Breast epithelium (tissue), 4 donors: ENCODE measurements at places on chromosomes 6 and 20.

GRCh38 chr6:130840050-130840449 lies 12.8 kb downstream of the SMLR1 start:
- H3K27me3 ChIP-seq = no peaks in the 10 kb centered on the region
- no peak for DNase-seq
- no peaks in the 10 kb centered on the region for H3K4me1 ChIP-seq
- no peak overlapping the region for H3K27ac ChIP-seq
- no peak overlapping the region for H3K4me3 ChIP-seq

DNA sequence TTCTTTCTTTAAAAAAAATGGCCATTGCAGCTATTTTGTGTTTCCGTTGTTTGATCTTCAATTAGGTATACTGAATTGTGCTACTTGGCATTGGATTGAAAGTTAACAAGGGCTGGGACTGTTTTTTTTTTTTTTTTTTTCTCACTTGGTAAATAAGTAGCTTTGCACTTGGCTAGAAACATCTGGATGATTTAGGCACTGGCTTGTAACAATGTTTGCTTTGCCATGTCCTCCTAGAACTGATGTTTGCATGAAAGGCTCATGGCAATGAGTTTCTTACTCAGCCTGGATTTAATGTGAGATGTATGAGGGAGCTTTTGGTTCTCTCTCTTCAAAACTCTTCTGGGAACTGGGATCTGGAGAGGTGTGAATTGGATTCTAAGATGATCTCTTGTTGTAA lies 414.1 kb downstream of the CDH26 start:
- no peak for DNase-seq
- H3K4me3 ChIP-seq = no peak overlapping the region
- no peaks in the 10 kb centered on the region for H3K27me3 ChIP-seq
- no peaks in the 10 kb centered on the region for H3K36me3 ChIP-seq

DNA sequence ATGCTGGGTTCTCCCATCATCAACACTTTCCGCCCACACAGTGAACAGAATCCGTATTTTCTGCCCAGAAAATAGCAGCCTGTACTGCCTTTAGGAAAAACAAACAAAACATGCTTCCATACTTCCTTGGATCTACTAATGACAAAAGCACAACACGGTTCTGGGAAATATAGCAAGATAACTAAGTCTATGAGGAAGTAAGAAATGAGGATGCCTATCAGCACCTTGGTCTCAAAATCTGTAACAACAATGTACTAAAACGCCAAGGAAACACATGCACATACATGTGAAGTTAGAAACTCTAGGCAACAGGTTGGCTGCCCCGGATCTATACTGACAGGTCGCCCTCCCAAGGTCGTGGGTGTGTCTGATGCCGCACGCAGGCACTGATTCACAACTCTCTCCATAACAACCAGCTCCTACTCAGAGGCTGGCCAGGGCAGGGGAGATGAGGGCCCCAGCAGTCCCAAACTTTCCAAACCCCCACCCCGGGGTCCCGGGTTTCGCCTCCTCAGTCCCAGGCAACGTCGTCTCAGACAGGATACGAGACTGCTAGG lies 710 bp downstream of the BTBD9 start:
- H3K4me3 ChIP-seq = peak overlapping the region; percentile 71
- no peaks in the 10 kb centered on the region for H3K36me3 ChIP-seq
- H3K27ac ChIP-seq = peak overlapping the region; percentile 99
- peak; percentile 31 for DNase-seq
- H3K4me1 ChIP-seq = peaks cover 5% of the 10 kb centered on the region
- H3K27me3 ChIP-seq = no peaks in the 10 kb centered on the region

DNA sequence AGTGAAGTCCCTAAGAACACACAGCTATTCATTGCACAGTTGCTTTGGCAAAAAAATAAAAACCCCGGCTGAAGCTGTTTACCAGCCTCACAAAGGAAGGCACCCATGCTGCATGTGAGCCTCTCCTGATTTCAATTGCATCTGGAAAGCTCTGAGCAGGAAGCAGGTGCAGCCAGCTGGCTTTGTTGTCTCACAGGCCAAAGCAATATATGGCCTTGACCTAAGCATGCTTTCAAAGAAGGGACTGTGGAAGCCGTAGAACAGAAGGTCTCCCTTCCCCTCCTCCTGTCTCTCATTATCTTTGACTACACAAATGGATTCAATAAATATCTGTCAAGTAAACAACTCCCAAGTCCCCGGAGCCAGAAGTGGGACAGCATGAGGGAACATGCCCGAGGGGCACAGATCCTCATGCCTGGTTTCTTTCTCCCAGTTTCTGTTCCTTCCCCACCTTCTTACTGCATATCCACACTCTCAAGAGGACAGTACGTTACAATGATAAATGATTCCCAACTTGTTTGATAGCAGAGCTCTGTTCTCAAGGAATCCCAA lies 57.2 kb upstream of the PCSK2 start:
- no peaks in the 10 kb centered on the region for H3K27me3 ChIP-seq
- DNase-seq = no peak
- H3K36me3 ChIP-seq = no peaks in the 10 kb centered on the region
- H3K27ac ChIP-seq = no peak overlapping the region
- H3K4me1 ChIP-seq = no peaks in the 10 kb centered on the region

GRCh38 chr6:141123049-141123448 lies 1009.7 kb upstream of the GJE1 start:
- no peak overlapping the region for H3K4me3 ChIP-seq
- no peaks in the 10 kb centered on the region for H3K4me1 ChIP-seq
- no peaks in the 10 kb centered on the region for H3K27me3 ChIP-seq
- no peak overlapping the region for H3K27ac ChIP-seq
- DNase-seq = no peak

DNA sequence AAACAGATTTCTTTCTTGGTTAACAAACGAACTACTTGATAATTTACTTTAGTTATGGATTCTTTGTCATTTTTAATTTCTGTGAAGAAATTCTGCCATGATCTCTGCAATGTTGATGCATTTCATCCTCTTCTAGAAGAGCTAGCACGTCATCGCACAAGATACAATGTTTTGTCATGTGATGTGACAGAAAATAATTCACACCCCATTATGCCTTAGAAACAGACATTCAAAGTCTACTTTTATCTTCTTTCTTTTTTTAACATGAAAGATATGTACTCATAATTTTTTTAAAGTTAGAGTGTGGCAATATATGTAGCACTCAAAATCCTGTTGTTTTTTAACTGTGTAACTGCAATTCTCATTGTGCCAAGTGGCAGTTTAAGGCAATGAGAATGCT lies 39.6 kb upstream of the NELFCD start:
- no peaks in the 10 kb centered on the region for H3K27me3 ChIP-seq
- no peaks in the 10 kb centered on the region for H3K36me3 ChIP-seq
- H3K27ac ChIP-seq = no peak overlapping the region

DNA sequence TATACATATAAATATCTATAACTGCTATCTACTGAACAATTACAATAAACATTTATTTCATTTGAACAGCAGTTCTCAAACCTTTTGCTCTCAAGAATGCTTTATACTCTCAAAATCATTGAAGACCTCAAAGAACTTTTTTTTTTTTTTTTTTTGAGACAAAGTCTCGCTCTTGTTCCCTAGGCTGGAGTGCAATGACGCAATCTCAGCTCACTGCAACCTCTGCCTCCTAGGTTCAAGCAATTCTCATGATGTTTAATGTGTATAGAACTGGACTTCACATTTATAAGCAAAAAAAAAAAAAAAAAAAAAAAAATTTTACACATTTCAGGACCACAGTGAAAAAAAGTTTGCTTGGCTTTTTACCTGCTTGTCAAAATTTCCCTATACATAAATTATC lies 11.7 kb downstream of the UBE2V1 start:
- no peaks in the 10 kb centered on the region for H3K27me3 ChIP-seq
- H3K4me1 ChIP-seq = no peaks in the 10 kb centered on the region
- no peak for DNase-seq
- H3K27ac ChIP-seq = no peak overlapping the region
- no peaks in the 10 kb centered on the region for H3K36me3 ChIP-seq

DNA sequence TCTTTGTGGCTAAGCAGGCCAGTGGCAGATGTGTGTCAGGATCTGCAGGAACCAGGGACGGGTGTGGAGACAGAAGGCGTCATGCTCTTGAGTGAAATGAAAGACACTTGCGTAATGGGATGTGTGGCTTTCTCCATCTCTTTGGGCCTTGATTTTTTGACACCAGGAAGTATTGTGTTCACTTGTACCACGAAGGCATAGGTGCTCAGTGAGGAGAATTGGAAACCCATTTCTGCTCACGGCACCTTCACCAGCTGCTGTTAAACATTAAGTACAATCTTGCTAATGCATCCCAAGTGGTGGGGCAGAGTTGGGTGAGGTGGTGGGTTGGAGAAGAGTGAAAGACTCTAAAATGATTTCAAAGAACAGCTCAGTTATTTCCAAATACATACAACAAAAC lies 30.0 kb downstream of the GJA10 start:
- no peak overlapping the region for H3K27ac ChIP-seq
- DNase-seq = no peak
- H3K27me3 ChIP-seq = no peaks in the 10 kb centered on the region
- H3K36me3 ChIP-seq = no peaks in the 10 kb centered on the region
- H3K4me3 ChIP-seq = no peak overlapping the region

DNA sequence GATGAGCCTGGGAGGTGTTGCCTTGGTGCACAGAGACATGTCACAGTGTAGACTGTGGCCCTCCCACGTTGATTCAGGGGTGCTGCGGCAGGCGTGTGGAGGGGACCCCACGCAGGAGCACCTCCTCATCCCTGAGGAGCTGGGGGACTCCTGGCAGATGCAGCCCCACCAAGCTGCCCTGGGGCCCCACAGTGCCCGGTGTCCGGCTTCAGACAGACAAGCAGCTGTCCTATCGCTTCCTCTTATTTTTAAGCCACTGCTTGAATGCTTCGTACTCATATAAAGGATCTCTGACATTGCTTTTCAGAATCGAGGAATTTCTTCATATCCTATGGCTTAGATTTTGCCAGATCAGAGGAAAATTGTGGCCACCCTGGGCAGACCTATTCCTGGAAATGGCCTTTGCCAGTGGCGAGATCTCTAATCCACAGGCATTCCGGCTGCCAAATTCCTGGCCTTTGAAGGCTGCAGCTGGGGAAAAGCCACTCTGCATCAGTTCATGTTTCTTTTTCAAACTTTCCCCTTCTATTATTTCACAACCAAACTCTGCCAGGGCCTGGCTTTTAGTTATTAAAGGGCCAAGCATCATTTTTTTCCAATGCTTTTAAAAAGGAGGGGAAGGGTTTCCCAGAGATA lies 337.0 kb downstream of the THBS2 start:
- H3K36me3 ChIP-seq = no peaks in the 10 kb centered on the region
- no peaks in the 10 kb centered on the region for H3K27me3 ChIP-seq
- no peak for DNase-seq
- H3K27ac ChIP-seq = peak overlapping the region; percentile 5

DNA sequence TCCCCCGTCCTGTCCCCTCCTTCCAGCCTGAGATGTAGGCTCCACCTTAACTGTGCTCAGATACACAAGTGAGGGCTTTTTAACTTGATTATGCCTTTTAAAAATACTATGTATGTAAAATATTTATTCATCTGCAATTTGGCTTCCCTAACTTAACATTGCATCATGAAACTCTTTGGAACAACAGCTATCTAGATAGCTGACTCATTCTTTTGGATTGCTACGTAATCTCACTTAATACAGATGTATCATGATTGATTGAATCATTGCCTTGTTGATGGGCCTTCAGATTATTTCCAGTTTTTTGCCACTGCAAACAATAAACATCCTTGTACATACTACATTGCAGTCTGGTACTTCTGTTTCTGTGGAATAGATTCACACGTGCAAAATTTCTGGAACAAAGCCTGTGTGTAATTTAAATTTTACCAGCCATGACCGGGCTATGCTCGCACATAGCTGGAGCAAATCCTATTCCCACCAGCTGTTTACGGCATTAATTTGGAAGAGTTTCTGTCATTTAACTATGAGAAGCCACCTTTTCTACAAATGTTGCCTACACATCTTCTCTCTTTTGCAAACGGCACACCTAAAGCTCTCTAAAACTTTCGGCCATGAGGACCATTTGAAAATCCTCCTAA lies 6.5 kb downstream of the PRND start:
- peaks cover 9% of the 10 kb centered on the region for H3K27me3 ChIP-seq
- no peak overlapping the region for H3K27ac ChIP-seq
- no peak for DNase-seq
- H3K4me1 ChIP-seq = no peaks in the 10 kb centered on the region
- H3K36me3 ChIP-seq = no peaks in the 10 kb centered on the region

GRCh38 chr20:9428292-9428607 lies 86.1 kb upstream of the LAMP5 start:
- no peaks in the 10 kb centered on the region for H3K36me3 ChIP-seq
- H3K4me3 ChIP-seq = no peak overlapping the region
- H3K4me1 ChIP-seq = no peaks in the 10 kb centered on the region
- no peaks in the 10 kb centered on the region for H3K27me3 ChIP-seq
- DNase-seq = no peak

DNA sequence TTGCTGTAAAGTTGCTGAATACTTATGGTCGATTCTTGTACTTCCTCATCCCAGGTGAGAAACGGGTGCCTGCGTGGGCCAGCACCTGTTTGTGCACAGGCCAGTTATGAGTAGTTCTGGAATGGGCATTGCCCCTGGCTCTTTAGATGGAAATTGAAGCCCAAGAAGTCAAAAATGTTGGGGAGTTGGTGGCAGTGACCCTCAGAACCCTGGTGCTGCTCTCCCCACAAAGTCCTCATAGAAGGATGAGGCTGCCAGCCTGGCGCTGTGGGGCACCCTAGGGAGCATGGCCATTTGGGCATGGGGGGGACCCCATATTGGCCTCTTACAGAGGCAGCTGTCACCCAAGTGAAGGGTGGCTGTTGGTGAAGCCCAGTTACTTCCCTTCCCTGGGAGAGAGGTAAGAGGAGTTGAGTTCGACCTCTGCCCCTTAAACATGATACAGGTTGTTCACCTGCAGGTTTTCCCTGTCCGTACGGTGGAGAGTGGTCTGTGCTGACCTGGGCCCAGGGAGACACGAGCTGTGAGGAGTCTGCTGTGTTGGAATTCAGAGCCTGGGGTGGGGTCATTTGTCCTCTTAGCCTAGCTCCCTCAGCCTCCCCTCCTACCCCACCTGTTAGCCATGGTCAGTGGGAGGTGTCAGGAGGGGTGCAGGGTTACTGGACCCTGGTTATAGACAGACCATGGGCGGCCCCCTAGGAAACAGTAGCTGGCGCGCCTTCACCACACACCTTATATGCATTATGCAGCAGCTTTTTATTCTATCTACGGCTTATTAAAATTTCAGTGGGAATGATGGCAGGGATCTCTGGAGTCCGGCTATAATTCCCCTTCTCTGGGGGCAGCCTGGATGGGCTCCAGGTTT lies 4.9 kb downstream of the HMGA1 start:
- H3K27ac ChIP-seq = no peak overlapping the region
- no peak overlapping the region for H3K4me3 ChIP-seq
- no peak for DNase-seq
- peaks cover 8% of the 10 kb centered on the region for H3K4me1 ChIP-seq

DNA sequence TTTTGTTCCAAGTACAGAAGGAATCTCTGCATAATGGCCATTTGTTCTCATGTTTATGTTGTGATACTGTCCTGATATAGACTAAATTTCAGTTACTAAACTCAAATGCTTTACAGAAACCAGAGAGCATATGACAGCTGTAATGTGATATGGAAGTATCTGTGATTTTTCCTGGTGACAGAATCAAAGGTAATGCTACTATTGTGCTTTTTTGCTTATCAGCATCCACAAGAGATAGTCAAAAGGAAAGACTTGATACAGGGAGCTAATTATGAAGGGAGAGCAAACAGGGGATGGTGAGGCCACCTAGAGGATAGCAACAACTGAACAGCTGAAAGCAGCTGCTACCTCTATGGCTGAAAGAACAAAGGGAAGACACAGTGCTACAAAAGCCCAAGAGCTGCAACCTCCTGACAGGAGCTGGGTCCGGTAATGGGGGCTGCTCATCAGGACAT lies 181.4 kb downstream of the PHF3 start:
- H3K4me3 ChIP-seq = no peak overlapping the region
- H3K27ac ChIP-seq = no peak overlapping the region
- no peaks in the 10 kb centered on the region for H3K27me3 ChIP-seq
- no peak for DNase-seq
- no peaks in the 10 kb centered on the region for H3K36me3 ChIP-seq
